ENCODE measurements at places on chromosomes 7 and 10.
A peak's percentile ranks its signal among the peaks of the same experiment; 100 is the strongest.

DNA sequence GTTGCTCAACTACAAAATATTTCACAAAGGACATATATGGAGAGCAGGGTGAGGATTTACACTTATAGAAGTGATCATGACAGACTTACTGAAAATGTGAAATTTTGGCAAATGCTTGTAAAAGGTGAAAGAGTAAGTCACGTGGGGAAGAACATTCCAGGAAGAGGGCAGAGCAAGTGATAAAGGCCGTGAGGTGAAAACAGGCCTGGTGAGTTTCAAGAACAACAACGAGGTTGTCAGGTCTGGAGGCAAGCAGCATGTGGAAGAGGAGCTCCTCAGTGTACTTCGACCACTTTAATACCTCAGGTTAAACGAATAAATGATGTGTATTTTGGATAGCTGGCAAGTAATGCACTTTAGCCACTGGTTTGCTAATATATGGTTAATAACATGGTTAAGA, 706.7 kb downstream of the PCDH15 start:
- DNase-seq, result no peak

DNA sequence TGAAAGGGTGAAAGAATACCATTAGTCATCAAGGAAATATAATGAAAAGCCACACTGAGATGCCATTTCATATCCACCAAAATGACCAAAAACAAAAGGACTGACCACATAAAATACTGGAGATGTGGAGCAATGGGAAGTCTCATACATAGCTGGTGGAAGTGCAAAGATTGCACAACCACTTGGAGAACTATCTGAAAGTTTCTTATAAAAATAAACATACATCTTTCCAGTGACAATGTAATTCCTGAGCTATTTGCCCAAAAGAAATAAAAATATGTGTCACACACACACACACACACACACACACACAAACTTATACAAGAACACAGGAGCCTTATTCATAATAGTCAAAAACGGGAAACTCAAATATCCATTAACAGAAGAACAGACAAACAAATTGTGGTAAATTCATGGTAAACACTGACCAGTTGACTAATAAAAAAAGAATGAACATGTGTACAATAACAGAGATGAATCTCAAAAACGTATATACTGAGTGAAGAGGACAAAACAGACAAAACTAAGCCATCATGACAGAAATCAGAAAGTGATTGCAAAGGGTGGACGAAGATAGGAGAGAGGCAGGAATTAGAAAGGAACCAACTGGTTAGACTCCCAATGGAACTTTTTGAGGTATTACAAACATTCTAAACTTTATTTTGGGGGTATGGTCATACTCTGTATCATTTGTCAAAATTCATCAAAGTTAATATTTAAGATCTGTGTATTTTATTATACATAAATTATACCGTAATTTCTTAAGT, 21.5 kb downstream of the WASL start:
- DNase-seq, result no peak

DNA sequence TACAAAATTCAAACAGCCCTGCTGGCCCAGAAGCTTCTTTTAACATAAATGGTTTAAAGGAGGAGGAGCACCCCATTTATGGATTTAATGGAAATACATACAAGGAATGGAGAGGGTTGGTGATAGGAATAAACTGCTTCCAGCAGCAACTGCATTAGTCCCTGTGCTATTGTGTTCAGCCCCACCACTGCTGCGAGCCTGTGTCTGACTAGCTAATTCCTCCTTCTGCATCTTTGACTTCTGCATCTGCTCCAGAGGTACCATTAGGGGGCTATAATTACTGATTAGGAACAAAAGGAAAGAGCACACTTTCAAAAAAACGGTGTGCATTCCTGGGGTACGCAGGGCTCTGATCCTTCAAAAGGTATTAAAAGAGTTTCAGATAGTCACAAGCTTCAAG, 24.8 kb downstream of the CDCA7L start:
- DNase-seq, result no peak

GRCh38 chr7:30143748-30144251, 9.0 kb downstream of the MTURN start:
- no peak for DNase-seq

GRCh38 chr7:19091550-19092200, 25.8 kb downstream of the TWIST1 start:
- DNase-seq, result no peak

DNA sequence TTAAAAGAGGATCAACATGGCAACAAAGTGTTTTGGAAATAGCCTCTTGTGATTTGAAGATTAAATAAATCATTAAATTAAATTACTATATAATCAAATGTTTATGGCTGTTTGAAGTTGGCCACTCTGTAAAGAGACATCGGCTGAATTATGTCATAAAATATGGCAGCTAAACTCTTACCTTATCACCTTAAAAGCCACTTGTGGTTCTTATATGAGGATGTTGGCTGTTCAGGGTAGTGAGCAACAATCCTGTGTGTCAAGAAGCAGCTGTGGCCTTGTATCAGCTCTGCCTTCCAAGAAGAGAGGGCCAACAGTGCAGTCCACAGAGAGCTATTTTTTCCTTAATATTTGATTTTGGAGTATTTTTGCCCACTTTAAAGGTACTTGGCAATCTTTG, 113.4 kb upstream of the CDK6 start:
- DNase-seq, result no peak

DNA sequence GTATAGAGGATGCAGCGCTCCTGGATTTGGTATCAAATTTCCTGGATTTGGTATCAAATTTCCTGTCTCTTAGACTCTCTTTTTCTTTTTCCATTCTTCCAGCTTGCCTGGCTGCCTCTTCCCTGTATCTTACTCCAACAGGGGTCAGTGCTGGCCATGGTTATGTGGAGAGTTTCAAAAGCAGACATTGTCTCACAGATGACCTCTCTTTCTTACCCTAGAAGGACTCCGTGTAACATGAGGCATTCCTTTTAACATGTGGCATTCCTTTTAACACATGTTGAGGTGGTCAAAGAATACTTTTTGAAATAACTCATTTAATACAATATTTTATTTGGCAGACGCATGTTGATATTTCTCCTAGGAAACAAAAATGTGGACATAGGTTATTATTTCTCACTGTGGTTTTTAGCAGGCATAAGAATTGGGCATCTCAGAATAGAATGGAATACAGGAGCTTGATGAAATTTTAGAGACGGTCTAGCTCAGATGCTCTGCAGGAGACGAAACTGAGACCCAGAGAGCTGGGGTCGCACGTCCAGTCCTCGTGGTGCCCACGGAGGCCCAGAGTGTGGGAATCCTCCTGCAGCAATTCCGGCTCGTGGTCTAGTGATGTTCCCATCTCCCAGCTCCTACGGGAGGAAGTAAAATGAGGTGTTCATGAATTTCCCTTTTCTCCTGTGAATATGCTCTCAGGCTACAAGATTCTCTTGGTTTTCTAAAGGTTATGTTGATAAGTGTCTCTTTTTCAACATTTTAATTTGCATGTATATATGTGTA, 59.6 kb upstream of the PITRM1 start:
- DNase-seq, result no peak

DNA sequence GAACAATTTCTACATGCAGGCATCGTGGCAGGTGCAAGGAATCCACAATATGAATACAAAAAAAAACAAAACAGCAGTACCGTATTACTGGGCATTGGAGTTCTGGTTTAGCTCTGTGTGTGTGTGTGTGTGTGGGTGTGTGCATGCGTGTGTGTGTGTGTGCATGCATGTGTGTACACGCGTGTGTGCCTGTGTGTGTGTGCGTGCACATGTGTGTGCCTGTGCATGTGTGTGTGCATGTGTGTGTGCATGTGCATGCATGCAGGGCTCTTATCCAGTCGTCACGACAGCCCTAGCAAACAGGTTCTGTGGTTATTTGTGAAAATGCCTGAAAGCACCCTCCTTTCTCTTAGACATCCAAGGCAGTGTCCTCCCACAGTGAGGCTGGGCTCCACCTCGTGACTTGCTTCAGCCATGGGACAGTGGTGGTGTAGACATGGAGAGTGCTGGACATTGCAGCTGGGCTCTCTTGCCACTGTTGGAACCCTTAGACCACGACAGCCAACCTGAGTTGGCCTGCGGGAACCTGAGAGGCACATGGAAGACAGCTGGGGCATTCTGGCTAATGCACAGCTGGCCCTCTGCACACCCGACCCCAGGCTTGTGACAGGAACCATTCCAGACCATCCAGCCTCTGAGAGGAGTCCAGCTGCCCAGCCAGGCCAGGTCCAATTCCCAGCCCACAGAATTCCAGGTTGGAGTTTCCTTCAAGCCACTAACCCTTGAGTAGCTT, 173.4 kb upstream of the SHH start:
- DNase-seq, result no peak

DNA sequence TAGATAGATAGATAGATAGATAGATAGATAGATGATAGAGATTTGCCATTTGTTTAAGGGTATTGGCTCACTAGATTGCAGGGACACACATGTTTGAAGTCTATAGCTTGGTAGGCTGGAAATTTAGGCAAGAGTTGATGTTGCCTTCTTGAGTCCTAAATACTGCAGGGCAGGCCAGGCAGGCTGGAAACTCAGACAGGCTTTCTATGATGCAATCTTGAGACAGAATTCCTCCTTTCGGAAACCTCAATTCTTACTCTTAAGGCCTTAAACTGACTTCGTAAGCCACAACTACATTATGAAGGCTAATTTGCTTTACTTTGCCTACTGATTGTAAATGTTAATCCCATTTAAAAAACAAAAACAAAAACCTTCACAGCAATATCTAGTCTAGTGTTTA, 322.9 kb upstream of the AKR1E2 start:
- DNase-seq, result no peak

- DNase-seq, result no peak
These were observed 51.5 kb downstream of the RSU1 start for GRCh38 chr10:16765509-16766375.

GRCh38 chr10:16968416-16969041, 151.3 kb upstream of the RSU1 start:
- DNase-seq, result no peak

DNA sequence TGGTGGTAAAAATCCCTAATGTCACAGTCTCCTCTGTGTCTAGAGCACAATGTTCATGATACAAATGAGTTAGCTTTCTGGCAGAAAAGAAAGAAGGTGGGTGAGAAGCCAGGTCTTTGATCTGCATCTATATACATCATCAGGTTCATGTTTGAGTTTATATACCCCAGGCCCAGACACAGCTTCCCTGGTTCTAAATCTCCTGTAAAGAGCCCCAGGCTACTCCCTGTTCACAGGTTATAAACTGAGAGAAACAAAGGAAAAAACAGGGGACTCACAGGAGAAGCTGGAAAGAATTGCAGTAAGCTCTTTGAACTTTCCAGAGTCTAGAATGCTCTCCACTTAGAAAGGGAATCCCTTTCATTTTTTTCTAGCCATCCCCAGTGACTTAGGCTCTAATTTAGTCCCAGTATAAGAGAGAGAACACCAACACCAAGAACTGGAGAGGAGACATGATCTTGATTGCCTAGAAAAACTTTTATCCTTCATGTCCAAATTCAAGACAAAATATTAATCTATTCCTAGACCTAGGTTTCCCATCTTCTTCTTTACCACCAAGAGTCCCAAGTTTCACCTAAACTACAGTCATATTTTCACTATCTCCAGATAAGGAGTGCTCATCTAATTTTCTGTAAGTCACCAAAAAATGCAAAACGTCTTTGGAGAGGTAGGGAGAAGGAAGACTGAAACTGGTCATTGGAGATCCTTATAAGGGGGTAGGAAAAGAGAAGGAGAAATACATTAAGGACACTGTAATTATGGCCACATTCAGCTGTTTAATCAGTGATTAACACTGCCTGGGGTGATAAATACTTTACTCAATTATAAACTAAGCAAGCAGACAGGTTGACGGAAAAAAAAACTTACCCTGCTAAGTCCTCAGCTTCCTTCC, 469 bp downstream of the MSS51 start:
- DNase-seq, result no peak

DNA sequence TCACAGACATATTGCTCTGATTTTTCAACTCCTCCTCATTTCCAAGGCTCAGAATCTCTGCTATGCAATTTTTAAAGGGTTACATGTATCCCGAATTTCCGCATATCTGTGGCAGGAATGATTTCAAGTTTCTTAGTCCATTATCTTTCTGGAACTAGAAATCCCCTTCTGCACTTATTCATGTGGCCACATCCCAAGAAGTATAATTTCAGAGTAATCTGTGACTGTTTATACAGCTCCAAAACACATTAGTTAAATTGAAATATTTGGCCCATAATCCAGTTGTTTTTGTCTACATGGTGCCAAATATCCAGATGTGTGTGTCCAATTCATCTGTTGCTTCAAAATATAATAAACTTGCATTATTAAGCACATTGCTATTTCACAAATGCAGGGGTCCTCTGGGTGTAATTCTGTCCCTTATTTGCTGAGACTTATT, 271.2 kb downstream of the ARHGAP12 start:
- DNase-seq, result no peak

DNA sequence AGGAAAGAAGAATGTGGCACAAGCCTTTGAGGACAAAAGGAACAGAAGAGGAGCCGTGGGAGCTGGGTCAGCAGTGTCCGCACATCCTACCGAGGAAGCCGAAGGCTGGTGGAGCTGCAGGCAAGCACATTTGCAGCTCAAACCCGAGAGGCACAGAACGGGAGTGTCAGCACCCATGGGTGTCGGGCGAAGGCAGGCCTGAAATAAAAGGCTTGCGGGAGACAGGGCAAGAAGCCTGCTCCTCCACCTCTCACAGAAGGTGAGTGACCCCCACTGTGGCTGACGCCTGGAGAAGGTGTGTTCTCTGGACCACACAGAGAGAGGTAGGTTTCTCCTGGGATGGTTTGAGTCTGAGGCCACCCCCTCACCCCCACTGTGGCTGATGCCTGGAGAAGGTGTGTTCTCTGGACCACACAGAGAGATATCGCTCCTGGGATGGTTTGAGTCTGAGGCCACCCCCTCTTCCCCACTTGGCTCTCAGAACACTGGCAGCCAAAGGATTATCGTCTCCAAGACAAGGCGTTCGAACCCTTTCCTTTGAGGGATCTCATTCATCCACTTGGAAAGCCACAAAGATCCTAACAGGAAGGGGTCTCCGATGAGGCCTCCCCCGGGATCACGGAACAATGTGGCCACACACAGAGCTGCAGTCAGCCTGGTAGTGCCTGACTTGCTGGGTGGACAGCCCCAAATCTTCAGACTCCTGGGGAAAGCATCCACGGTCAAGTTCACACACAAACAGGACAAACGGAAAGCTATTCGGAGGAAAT, 21.6 kb upstream of the GTPBP4 start:
- no peak for DNase-seq

DNA sequence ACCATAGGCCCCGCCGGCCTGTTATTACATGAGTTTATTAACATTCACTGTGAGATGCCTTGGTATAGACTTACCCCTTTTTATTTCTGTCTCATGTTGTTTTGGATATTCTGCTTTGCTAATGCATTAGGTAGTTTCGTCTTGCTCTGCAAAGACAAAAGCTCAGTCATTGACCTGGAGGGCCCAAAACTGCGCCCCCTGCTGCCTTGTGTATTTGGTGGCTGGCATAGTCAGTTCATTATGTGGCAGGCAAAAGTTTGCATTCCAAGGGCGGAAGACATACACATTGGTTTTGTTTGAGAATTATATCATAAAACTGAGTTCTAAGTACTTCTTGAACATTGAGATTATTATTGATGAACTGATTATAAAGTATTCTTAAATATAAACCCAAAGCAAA, 372.5 kb downstream of the SDK1 start:
- peak; percentile 52 for DNase-seq

GRCh38 chr7:100065452-100066186, 15.9 kb downstream of the ZNF3 start:
- no peak for DNase-seq

GRCh38 chr10:33302208-33302829, 32.1 kb downstream of the NRP1 start:
- no peak for DNase-seq
